ENCODE measurements at places on chromosomes 11 and 22.
A peak's percentile ranks its signal among the peaks of the same experiment; 100 is the strongest.

DNA sequence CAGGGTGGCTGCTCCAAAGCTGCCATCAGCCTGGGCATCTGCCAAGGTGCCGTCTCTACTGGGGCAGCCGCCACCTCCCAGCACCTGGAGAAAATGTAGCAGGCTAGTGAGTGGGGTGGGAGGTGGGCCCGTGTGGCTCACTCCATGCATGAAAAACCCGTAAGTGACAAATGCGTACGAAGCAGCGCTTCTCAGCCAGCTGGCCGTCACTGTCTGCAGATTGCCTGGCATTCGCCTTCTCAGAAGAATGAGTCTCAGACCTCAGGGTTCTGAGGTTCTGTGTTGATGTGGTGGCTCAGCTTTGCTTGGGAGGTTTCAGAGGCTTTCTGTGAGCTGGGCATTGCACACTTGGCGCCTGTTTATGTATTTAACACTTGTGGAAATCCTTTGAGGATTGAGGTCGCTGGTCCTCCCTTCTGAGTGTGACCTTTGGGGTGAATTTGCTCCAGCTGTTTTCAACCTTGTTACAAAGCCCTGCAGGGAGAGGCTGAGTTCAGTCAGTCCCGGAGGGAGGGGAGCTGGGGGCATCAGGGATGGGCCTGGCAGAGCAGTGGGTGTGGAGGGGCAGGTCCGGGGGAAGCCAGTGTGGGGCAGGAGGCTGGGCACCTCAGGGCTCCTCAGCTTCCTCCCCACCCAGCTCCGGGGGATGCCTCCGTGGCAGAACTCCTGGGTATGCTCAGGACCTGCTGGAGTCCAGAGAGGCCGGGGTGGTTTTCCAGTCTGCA lies 977.0 kb downstream of the TBC1D22A start:
- DNase-seq, result no peak

DNA sequence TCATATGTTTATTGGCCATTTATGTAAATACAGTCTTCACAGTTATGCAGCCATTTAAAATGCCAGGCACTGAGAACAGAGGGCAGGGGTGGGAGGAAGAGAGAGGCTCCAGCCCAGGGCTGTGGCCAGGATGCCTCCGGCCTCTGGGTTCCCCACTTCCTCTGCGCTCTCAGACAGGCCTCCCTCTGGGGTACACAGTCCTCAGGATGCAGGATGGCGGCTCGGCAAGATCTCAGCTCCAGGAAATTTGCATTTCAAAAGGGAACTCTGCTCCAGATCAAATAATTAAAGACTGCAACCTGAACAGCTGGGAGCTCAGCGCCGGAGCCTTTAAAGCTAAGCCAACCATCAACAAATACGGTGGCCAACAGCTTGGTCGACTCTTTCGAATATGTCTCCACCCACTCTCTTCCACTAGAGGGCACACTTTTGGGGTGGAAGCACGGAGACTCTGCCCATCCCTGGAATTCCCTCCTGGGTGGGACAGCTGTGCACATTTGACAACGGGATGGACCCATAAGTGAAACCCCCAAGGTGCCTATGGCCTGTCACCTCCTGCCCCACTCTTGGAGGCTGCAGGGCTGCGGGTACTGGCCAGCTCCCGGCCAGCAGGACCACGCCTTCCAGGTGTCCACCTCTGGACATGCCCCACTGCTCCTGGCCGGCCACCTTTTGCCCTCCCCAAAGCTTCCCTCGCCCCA lies 1044.7 kb downstream of the BRD1 start:
- no peak for DNase-seq

- no peak for DNase-seq
Observed at GRCh38 chr11:12905435-12905834, 103.7 kb upstream of the RASSF10 start.

DNA sequence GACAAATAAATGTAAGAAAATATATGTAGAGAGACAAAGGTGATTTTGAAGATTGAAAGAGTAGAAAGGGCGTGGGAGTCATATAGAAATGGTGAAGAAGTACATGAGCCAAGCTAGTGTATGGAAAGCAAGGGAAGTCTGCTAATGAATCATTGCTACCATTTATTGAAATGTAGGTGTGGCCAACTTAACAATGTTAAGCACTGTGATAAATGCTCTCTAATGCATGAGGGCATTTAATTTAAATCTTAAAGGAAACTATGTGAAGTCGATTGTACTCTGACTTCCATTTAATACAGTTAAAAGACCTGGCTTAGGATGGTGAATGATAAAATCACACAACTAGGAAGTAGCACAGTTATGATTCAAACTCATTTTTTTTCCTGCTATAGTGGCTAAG lies 219.9 kb downstream of the CASP12 start:
- DNase-seq, result no peak

GRCh38 chr11:27395556-27396258 lies 32.7 kb upstream of the CCDC34 start:
- peak; percentile 80 for DNase-seq

GRCh38 chr22:49306632-49307480 lies 520.8 kb downstream of the BRD1 start:
- no peak for DNase-seq

DNA sequence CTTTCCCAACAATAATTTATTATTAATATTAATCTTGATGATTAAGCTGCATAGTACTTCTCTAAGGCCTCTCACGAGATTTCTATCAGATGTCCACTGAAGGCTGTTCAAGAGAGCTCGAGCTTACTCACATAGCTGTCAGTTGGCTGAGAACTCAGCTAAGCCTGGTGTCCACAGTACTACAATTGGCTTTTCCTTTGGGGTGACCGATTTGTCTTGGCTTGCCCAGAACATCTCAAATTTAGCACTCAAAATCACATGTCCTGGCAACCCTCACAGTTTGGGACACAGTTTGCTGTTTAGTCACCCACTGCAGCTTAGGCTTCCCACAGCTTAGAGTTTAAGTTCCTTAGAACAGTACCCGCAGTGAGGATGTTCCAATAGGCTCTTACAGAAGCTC lies 96.5 kb downstream of the LUZP2 start:
- DNase-seq, result no peak

- DNase-seq, result no peak
Observed at GRCh38 chr11:22169833-22170232, 23.1 kb upstream of the ANO5 start.

DNA sequence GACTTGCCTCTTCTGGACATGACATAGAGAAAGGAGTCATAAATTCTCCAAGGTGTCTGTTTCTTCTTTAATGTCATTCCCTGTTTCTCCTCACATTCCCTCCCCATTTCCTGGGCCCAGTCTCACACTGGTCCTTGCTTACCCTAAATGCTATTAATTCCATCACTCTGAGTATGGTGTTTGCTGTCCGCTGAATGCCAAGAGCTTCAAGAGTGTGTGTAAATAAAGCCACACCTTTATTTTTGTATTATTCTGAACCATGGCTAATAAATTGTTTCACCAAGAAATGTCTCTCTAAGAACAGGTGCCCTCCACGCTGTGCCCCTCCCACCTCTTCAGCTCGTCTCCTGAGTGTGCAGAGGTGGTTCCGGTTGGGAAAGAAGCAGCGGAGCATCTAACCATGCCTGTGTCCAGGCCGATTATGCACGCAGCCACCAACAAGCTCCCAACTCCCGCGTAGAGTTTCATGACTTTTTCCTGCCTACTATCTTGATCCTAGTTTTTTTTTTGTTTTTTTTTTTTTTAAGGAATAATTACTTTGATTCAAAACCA lies 8.6 kb downstream of the TMEM121B start:
- no peak for DNase-seq

GRCh38 chr22:35348703-35349102 lies 32.2 kb upstream of the HMOX1 start:
- DNase-seq, result no peak

DNA sequence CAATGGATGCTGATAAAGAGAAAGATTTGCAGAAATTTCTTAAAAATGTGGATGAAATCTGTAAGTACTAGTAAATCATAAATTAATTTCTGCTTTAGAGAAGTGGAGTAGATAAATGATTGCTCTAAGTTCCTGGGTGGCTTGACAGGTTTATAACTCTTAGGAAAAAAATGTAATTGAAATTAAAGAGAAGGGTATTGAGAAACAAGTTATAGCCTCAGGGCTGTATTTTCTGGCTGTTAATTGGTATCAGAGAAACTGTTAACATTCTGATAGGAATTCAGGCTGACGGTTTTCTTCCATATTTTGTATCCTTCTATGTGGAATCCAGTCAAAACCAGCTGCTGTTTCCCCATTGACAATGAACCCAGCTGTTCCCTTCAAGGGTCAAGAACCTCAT lies 1.9 kb downstream of the TTC12 start:
- no peak for DNase-seq

DNA sequence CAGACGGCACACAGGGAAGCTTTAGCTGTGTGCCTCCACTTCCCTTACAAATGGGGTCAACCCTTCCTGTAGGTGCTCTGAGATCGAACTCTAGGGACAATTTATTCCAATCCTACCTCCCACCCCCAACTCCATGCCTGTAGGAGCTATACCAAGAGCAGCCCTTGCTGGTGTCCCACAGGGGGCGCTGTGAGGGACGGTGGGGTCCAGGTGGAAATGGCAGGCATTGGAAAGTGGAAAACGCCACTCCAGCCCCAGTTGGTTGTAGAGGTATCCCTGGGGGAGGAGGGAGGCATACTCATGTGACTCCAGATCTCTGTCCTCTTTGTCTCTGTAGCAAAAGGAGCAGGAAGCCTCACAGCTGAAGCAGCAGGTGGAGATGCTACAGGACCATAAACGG lies 161.3 kb downstream of the MYO18B start:
- no peak for DNase-seq

GRCh38 chr11:125020342-125020741 lies 42.8 kb upstream of the SLC37A2 start:
- DNase-seq, result no peak

- DNase-seq, result no peak
Observed at GRCh38 chr22:43944670-43945430, 10.4 kb upstream of the SAMM50 start.

DNA sequence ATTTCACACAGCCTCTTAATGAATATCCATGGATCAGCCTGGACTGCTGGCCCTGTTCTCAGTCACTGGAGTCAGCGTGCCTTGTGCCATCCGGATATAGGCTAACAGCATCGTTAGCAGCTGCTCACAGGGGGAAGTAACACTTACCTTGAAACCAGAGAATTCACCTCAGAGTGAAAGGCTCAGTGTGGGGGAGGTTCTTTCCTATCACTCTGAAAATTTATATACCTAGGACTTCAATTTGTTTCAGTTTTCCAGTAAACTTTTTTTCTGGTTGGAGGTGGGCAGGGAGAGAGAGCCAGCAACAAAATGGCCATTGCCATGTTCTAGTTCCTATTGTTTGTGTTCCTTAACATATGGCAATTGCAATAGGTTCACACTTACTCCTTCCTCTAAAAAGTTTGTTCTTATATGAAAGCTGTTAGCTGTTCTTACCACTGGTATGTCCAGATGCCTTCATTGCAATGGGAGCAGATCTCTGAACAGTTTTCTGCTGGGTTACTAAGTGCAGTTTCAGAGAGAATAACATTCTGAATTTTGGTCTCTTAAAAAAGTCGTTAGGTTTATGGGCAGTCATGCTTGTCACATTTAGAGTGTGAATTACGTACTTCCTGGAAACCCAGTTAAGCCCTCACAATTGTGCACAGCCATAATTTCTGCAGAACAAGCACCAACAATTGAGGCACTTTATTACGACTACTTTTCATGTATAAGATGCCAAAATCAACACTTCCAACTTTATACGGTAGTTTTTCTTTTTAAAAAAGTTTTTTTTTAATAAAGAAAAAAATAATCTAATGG lies 247.6 kb downstream of the CADM1 start:
- DNase-seq, result no peak

DNA sequence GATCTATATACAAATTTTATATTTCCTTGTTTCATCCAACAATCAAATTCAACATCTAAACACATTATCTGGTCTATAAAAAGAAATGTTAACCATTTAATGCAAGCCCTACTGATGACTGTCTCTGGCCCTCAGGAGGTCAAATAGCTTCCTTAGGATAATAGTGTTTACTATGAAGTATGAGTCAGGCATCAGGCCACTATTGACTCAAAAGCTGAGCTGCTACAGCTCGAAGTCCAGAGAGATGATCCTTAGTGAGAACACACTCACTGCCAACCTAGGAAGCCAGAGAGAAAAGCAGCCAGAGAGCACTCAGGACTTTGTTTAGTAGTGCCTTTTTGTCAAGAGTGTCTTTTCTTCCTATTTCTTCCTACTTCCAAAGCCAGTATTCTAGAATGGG lies 171.8 kb downstream of the SOX6 start:
- DNase-seq, result peak; percentile 91

GRCh38 chr11:34207487-34208180 lies 102.2 kb downstream of the NAT10 start:
- no peak for DNase-seq

DNA sequence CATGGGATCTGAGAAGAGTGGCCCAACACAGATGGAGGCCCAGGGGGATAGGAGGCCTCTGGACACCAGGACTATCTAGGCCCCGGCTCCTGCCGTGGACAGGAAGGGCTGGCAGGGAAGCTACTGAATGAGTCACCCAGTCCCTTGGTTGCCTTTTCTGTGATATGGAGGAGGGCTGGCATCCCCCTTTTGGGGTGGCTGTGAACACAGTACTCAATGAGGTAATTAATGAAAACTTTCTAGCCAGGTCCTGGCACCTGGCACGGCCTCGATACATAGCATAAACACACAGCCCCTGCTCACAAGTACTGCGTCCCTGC lies 163.2 kb downstream of the CHST1 start:
- no peak for DNase-seq

- no peak for DNase-seq
Observed at GRCh38 chr22:44368611-44369292, 56.0 kb upstream of the SHISAL1 start.

DNA sequence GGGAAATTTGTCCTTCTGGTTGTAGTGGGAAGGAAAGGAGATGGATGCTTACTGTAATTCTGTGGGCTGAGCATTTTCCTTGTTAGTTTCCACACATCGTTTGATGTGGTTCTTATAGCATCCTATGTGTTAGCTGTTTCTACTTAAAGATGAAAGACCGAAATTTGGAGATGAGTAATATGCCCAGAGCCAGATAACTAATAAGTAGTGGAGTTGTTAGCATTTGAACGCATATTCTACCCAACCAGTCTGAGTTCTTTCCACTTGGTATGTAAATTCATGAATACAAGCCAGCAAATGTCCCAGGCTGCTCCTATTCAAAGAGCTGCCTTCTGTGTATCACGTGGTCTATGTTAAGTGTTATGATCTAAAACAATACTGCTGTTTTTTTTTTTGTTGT lies 14.6 kb downstream of the SPECC1L start:
- peak; percentile 64 for DNase-seq

DNA sequence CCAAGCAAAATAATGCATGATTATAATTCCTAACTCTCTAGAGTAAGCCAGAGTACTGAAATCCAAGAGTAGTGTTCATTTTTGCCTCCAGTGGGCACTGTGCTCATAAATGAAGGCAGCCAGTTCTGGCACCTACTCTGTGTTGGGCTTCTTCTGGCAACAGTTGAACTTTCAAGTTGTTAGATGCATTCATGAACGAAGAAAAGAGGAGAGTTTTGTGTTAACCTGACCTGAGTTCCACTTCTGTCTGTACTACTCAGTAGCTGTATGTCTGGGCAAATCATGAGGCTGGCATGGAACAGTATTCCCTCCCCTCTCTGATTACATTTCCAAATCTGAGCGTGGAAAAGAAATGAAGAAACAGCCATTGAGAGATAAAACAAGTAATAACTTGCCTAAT lies 20.3 kb upstream of the TENM4 start:
- peak; percentile 56 for DNase-seq

- no peak for DNase-seq
Observed at GRCh38 chr11:101913656-101914055, 1.2 kb upstream of the CEP126 start.

- DNase-seq, result no peak
Observed at GRCh38 chr11:10382518-10382917, 72.5 kb upstream of the AMPD3 start.
